ENCODE measurements at places on chromosomes 5 and 9.
A peak's percentile ranks its signal among the peaks of the same experiment; 100 is the strongest.

GRCh38 chr9:18976221-18976708 lies 56.7 kb downstream of the SAXO1 start:
- DNase-seq = no peak

- DNase-seq = no peak
Observed at GRCh38 chr5:32277798-32278197, 34.9 kb downstream of the MTMR12 start.

DNA sequence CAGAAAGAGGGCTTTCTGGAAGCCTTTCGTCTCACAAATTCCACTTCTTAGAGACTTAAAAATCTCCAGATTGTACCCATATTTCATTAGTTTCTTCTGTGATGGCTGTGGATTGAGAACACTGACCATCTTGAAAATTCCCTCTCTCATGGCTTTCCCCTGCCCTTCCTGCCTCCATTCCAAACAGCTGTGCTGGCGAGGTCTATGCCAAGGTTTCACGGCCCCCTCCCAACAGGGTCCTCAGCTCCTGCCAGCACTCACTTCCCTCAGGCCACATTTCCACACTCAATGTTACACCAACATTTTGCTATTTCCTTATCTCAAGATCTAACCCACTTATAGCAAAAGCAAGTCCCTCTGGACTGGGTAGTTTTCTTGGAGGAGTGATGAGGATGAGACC lies 40.3 kb upstream of the EQTN start:
- DNase-seq = no peak

- no peak for DNase-seq
Observed at GRCh38 chr9:13377171-13377925, 97.9 kb upstream of the MPDZ start.

- DNase-seq = no peak
Observed at GRCh38 chr9:6723881-6724420, 33.8 kb upstream of the KDM4C start.

- DNase-seq = no peak
Observed at GRCh38 chr9:90539286-90539685, 103.3 kb downstream of the DIRAS2 start.

DNA sequence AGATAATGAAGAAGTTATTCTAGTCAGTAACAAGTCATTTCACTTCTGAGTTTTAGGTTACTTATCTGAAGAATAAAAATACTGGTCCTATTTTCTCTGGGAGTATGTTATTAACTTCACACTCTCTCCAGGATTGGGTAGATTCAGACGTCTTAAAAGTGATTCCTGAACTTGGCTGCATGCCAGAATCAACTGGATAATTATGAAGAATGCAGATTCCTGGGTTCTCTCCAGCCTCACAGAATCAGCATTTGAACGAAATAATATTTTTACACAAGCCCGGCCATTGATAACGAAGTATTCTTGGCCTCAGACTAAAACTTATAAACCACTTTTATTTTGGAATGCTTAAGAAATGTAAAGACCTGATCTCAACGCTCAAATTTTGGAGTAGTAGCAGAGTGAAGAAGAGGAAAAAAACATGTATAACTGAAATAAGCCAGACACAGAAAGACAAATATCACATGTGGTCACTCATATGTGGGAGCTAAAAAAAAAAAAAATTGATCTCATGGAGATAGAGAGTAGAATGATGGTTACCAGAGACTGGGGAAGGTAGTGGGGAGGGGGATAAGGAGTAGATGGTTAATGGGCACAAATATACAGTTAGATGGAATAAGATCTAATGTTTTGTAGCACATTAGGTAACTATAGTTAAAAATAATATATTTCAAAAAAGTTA lies 507.3 kb downstream of the ISL1 start:
- DNase-seq = no peak

DNA sequence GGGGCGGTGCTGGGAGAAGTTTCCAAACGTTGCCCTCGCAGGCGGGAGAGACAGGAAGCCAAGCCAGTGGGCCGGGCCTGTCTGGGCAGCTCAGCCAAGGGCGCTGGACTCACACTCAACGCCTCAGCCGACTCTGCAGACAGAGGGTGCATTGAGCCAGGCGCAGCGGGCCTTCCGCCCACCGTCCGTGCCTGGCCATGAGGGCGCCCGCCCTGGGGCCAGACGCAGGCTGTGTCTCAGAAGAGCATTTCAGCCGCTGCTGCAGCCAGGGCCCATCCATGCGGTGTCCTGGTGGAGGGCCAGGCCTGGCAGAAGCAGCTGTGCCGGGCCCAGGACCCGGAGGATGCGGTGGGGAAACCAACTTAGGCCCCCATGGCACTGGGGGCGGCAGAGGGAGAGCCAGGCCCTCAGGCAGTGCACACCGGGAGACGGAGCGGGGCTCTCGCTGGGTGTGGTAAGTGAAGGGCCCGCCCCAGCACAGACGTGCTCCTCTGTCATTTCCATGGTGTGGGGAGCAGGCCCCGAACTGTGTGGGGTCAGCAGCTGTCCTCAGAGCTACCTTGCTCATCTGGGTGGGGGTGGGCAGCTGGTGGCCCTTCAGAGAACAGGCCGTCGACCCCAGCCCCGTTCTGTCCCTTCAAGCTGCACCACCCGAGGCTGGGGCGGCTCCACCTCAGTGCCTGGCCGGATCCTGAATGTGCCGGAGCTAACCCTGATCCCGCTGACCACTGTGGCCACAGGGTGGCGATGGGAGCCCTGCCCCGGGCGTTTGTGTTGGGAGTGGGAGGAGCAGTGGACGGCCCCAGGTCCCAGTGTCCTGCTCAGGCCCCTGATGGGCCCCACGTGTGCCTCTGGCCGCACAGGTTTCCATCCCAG lies 18.0 kb downstream of the DNLZ start:
- DNase-seq = no peak

DNA sequence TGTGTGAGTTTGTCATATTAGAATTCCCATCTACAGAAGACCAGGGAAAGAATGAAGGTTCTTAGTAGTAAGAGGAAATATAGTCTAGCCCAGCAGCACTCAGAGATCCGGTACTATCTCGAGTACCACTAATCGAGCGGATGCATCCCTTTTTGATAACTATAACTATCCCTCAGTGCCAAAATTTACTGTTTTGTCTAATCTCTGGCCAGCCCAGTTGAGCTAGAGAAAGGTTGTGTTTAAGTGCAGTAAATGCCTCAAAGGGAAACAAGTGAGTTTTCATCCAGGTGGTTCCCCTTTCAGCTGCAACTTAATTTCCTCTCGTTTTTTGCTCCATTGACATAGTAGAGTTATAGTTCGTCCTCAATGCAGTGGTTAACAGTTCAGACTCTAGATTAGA lies 146.7 kb downstream of the GPBP1 start:
- DNase-seq = no peak

DNA sequence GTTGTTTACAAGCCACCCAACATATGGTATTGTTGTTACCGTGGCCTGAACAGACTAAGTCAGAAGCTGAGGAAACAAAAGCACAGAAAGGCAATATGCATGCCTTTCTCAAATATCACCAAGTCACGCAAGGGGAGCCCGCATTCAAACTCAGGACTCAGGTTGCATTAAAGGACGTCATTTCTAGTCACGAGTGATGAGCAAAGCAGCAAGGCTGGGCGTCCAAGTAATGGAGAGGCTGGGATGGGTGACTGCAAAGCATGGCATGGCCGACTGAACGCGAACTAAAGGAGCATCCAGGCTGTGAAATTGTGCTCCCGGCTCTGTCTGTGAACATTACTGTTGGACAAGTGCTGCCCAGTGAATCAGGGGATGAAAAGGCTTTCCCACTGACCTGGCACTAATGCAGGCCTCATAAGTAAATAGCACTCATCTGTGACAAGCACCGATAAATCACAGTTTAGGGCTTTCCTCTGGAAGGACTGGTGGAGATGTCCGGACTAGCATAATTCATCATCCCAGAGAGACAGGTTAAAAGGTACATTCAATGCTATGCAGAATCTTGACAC lies 202.8 kb downstream of the SPOCK1 start:
- no peak for DNase-seq

GRCh38 chr5:10540036-10540544 lies 23.8 kb upstream of the ANKRD33B start:
- no peak for DNase-seq

- no peak for DNase-seq
Observed at GRCh38 chr9:37514999-37515398, 29.3 kb downstream of the POLR1E start.

- DNase-seq = peak; percentile 32
Observed at GRCh38 chr9:124126648-124127646, 115.4 kb downstream of the LHX2 start.

GRCh38 chr5:143836161-143836725 lies 24.3 kb downstream of the HMHB1 start:
- no peak for DNase-seq

DNA sequence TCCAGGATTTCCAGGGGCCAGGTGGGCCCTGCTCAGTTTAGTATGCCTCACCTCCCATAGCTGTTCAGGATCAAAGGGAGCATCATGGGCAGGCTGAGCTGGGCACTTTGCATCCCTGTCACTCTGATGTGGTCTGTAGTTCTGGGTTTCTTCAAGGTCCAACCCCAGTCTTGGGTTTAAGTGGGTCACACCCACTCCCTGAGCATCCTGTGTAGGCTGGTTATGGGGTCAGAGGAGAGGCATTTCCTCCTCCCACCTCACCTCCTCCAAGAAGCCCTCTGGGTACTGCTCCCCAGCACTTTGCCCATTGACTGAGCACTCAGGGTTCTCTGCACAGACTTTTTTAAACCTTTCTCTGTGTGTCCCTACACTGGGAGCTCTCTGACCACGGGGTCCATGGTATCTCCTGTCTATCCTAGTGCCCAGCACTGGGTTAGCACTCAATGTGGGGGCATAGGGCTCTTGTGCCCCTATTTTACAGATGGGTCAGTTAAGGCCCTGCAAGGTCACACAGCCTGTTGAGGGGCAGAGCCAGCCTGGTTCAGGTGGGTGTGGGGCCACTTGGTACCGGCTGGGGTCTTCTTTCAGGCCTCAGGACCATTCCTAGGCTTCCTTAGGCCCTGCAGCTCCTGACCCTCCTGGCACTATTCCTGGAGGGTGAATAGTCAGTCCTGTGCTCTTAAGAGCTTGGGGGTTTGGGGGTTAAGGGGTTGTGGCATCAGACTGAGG lies 19.0 kb downstream of the CXXC5 start:
- no peak for DNase-seq

- no peak for DNase-seq
Observed at GRCh38 chr9:69542942-69543704, 129.0 kb downstream of the APBA1 start.

DNA sequence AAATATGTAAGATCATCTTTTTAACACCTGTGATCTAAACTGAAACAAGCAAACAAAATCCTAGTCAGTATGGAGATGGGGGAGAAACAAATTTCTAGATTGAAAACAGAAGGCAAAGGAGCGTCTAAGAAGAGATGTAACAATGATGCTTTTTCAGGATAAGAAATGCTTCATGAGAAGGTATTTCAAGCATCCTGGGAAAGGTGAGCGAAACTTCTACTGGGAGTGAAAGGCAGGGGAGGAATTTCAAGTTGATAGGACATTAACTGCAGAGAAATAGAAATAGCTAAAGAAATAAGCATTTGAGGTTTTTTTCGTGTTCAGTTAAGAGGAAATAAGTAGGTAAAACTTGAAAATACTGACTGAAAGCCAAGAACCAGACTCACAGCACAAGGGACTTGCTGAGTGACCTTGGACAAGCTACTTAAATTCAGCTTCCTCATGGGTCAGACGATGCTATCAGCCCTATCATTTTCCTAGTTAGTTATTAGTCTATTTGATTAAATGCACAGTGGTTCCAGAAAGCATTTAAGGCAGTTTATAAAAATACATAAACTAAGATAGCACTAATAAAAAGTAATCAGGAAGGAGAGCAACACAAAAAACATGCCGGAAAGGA lies 406.3 kb downstream of the PDE4D start:
- no peak for DNase-seq

DNA sequence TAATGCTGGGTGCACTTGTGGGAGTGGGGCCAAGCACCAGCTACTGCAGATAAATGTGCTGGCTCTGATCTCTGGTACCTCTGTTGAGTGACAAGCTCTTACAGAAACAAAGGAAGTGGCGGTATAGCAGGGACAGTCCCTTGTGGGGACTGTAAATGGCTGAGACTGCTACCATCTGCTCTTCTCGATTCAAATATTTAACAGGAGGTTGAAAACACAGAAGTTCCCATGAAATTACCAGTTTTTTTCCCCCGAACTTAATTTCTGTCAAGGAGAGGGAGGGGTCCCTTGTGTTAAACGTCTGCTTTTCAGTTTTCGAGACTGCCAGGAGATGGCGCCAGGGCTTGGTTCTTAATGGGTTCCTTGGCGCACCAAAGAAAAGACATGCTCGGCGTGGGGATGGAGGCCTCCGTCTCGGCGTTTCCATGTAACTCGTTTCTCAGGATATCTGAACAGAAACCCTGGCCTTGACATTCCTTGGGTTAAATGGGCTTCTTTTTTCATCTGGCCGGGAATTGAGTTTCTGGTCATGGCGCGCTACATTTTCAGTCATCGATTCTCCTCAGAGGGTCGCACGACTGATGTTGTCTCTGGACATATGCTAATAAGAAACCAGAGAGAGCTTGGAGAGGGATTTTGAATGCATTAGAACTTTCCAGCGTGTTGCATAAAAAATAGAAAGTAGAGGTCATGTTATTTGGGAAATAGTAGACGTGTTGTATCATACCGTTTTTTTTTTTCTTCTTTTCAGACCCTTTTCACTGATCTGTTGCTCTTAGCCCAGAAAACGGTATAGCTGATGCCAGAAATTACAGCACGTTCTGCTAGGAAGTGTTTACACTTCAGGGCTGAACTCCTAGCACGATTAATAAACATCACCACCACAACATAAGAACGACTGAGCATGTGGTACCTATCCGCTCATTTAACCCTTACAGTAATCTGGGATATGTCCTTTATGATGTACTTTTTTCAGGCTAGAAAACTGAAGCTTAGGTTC lies 64.0 kb downstream of the CARTPT start:
- no peak for DNase-seq

DNA sequence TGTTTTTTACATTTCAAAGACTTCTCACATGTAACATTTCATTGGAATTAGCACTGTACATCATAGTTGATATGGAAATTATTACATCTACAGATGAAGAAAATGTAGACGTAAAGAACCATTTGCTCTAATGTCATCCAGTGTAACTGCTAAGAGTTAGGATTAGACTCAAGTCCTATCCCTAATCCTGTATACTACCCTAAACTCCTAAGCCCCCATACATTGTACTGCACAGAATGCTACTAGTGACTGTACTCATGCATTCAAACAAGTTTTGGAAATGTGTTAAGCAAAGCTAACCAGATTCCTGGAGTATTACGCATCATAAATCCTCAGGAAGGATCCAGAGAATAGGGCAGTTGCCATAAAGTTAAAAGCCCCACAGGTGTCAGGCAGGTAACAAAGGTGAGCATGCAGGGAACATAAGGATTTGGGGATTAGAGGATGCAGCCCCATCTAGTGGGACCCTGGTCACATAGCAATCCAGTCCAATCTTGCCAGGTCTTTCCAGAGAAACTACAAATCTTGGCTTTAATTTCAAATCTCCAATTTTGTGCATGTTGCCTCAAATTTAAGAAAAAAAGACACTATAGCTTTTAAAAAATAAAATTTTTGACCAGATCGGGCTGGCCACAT lies 32.0 kb downstream of the HAVCR1 start:
- DNase-seq = no peak

DNA sequence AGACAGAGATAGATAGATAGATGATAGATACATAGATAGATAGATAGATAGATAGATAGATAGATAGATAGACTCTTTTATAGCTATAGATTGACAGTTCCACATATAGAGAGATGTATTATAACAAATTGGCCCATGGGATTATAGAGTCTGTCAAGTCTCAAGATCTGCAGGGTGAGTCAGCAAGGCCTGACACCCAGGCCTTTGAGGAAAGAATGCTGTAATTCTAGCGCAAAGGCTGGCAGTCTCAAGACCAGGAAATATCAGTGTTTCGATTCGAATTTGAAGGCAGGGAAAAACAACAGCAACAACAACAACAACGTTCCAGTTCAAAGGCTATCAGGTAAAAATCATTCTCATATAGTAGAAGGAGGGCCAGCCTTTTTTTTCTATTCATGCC lies 339.2 kb upstream of the CDH9 start:
- no peak for DNase-seq

Data from keratinocyte (primary cell).